ENCODE measurements at places on chromosomes 2 and 18.

GRCh38 chr2:227674485-227674884, 7.9 kb downstream of the SCYGR5 start:
- no peak for DNase-seq

- DNase-seq: no peak
Observed at GRCh38 chr2:38509314-38509946, 93.3 kb downstream of the HNRNPLL start.

- no peak for DNase-seq
Observed at GRCh38 chr18:74806700-74807416, 209.2 kb downstream of the ZNF407 start.

DNA sequence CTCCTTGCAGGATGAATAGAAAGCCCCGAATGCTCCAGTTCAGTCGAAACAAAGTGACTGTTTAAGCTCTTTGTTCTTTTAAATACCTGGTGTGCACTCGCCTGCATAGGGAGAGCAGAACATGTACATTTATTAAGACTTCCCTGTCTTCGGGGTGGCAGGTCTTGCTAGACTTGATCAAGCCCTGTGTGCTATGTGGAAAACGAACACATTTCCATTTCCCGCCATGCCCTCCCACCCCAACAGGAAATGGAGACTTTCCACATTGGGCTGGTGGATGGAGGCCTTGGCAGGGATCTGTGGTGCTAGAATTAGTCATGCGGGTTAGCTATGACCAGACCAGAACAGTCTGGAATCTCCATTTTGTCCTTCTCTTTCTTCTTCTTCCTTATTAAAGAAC, 321.0 kb upstream of the THSD7B start:
- DNase-seq: no peak

- DNase-seq: peak; percentile 84
Observed at GRCh38 chr18:13375302-13376255, 157.0 kb downstream of the LDLRAD4 start.

- no peak for DNase-seq
Observed at GRCh38 chr2:238668426-238668825, 179.5 kb upstream of the TWIST2 start.

- DNase-seq: no peak
Observed at GRCh38 chr2:235747001-235747785, 253.3 kb downstream of the AGAP1 start.

- DNase-seq: no peak
Observed at GRCh38 chr18:13269013-13269280, 50.4 kb downstream of the LDLRAD4 start.

GRCh38 chr2:149101818-149102217, 63.3 kb downstream of the LYPD6B start:
- DNase-seq: no peak

DNA sequence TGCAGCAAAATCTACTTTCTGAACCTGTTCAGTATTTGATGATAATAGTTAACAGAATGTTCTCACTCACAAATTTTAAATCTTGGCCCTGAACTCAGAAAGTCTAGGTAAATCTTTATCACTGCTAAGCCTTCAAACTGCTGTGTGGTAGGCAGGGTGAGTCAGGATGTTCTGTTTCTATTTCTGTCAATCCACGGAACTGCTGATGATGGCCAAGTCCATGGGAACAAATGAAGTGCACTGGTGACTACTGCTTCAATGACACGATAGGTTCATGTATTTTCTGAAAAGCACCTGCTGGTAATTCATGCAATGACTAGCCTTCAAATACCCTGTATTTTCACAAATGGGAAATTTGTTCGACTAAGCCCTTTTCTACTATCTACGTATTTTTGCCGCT, 14.2 kb downstream of the NIFK start:
- no peak for DNase-seq

DNA sequence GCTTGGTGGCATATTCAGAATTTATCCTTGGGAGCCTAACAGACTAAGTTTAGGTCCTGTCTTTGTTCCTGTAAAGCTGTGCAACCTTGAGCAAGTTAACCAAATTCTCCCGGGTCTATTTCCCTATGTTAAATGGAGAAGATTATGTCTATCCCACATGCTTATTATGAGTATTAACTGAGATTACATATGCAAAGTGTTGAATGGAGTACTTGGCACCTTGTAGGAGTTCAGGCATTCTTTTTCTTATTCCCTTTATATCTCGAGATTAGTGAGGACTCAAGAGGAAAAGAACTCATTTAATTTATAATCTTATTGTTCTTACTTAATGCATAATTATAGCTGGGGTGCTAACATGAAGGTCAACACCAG, 184.6 kb downstream of the FMNL2 start:
- DNase-seq: no peak
